ENCODE measurements at places on chromosomes 4 and X. TPM values are rescaled to one million over a fixed set of nuclear protein-coding genes. Genes with fewer than 3 reads are reported as not detected.

COL4A6 gene
- 16.4 TPM for polyA plus RNA-seq

DNA sequence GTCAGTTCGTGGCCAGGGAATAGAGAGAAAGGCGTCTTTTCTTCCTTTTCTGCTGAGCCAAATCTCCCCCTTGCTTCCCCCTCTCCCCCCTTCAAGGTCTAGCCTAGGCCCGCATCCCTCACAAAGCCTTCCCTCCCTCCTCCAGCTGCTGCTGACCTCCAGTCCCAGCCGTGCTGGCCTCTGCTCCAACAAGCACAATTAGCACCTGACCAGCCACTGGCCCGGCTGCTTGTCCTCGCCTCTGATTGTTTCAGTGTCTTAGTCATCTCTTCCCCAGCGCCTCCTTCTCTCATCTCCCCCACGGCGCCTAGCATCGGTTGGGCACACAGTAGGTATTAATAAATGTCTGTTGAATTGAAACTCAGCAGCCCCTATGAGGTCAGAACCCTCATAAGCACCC, 4.2 kb downstream of the ELF4 start:
- DNase-seq = no peak

SSX2B gene
- not detected for polyA plus RNA-seq

DNA sequence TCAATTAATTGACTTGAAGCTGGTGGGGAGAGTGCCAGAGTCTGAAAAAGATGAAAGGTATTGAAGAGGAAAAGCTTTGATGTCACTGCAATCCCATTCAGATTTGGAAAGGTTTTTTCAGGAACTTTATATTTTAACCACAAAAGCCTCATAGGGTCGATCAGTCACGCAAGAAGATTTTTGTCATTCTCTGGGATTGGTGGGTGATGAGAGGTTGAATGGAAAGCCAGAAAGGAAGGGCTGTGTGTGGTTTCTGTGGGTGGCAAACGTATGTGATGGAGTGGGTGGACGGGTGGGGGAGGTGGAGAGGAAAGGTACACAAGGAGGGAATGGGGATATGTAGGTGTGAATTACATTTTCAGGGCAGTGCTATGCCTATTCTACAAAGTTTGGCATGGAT, 173.8 kb upstream of the SCML1 start:
- DNase-seq = no peak

- DNase-seq = no peak
These were observed 102.2 kb downstream of the SEL1L3 start for GRCh38 chr4:25760518-25761157.

Measured in right lung (tissue), 10 donors.